ENCODE measurements at places on chromosomes 3 and 15. TPM values are rescaled to one million over a fixed set of nuclear protein-coding genes. Genes with fewer than 3 reads are reported as not detected.
A peak's percentile ranks its signal among the peaks of the same experiment; 100 is the strongest.

VIPR1 gene
- not detected for total RNA-seq

TTLL13 gene
- total RNA-seq: not detected

CDHR4 gene
- total RNA-seq: not detected

A4GNT gene
- not detected for total RNA-seq

TGM4 gene
- total RNA-seq: not detected

CLDN18 gene
- total RNA-seq: not detected

GRAMD2A gene
- not detected for total RNA-seq

GOLGA8J gene
- total RNA-seq: not detected

ATG7 gene
- 45.0 TPM for total RNA-seq

ATRIP gene
- total RNA-seq: 14.0 TPM

CLEC3B gene
- not detected for total RNA-seq

GRCh38 chr15:97521381-97522285 lies 438.9 kb upstream of the ARRDC4 start:
- DNase-seq: no peak

DNA sequence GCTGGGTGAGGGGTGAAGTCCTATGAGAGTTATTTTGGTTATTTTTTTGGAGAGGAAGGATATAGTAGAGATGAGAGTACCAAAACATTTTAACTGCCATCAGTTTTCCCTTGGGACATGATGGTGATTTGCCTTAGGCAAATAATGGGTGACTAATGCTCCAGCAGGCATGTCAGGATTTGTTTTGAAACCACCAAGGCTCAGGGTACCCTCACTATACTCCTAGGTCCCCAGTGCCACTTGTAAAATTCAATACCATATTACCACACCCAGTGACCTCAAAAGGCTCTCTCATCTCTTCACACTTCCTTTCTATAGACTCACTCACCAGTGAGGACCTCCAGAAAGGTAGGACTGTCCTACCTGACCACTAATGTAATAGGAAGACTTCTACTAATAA lies 83.6 kb downstream of the WDR72 start:
- no peak for DNase-seq

- DNase-seq: peak; percentile 80
These were observed 61.0 kb downstream of the KLF13 start for GRCh38 chr15:31387479-31388118.

GRCh38 chr3:13821126-13821525 lies 58.7 kb downstream of the WNT7A start:
- no peak for DNase-seq

- no peak for DNase-seq
These were observed 43.9 kb downstream of the MEIS2 start for GRCh38 chr15:37056177-37057121.

DNA sequence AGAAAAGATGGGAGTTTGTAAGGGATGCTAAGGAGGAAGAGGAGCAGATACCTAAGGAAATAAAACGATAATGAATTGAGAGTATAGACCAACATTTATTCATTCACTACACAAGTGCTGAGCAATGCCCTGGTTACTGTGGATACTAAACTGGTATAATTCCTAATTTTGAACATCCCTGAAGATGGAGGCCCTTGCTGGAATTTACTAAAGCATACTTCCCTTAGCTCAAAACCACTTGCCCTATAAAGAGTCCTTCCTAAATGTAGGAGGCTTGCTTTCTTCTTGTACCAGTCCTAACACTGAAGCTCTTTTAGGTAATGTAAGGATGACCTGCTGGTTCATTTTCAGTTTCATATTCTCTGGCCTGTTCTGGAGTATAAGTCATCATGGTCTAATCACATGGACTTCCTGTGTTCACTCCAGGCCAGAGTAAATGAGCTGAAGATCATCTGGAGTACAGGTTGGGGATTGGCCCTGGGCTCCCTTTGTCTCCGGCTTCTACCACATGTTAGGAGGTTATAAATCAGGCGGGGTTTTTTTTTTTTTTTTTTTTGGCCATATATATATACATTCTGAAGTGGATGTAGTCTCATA lies 40.1 kb upstream of the MTMR10 start:
- DNase-seq: no peak

DNA sequence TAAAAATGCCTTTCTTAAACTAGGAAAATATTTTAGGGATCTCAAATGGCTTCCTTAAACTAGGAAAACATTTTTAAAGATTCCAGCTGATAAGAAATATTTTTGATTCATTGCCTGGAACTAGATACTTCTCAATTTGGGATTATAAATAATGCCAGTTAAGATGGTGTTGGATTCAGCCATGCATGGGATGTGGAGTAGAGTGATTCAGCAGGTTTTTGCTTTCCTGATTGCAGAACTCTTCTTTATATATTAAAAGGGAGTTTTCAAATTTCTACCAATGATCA lies 15.6 kb downstream of the FILIP1L start:
- DNase-seq: no peak

GRCh38 chr15:80081390-80081789 lies 21.9 kb downstream of the ZFAND6 start:
- no peak for DNase-seq

GRCh38 chr15:98402486-98402885 lies 245.9 kb upstream of the IGF1R start:
- no peak for DNase-seq

DNA sequence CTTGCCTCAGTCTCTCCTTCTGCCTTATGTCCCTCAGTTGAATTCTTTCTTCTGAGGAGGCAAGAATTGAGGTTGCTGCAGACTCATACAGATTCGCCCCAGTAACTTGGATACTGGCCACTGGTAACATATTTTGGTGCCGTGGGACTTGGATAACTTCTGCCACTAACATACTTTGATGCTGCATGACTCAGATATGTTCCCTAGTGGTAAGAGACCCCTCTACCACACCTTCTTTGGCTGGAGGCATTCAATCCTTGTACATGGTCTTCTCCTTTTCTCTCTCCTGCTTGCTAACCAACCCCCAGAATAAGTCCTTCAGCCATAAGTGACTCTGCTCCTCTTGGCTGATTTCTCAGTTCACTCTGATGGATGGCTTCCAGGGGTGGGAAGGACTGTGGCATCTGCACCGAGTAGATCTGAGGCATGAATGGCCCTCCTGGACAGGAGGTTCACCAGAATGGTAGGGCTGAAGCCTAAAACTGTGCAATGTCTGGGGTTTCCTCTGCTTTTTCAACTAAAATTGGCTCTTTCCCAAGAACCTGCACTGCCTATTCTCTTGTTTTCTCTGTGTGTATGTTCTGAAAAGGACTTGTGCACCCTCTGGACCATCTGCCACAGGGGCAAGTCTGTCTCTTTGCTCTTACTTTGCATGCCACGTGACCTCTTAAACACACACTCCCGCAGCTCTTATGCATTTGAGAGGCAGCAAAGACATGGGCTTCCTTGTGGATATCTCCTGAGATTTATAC lies 55.5 kb upstream of the FSTL1 start:
- DNase-seq: no peak

- DNase-seq: no peak
These were observed 181.9 kb downstream of the NSMCE3 start for GRCh38 chr15:29087521-29088285.

GRCh38 chr15:86016750-86017149 lies 62.9 kb upstream of the AGBL1 start:
- no peak for DNase-seq

- DNase-seq: no peak
These were observed 14.0 kb downstream of the PLXNA1 start for GRCh38 chr3:126996905-126997304.

DNA sequence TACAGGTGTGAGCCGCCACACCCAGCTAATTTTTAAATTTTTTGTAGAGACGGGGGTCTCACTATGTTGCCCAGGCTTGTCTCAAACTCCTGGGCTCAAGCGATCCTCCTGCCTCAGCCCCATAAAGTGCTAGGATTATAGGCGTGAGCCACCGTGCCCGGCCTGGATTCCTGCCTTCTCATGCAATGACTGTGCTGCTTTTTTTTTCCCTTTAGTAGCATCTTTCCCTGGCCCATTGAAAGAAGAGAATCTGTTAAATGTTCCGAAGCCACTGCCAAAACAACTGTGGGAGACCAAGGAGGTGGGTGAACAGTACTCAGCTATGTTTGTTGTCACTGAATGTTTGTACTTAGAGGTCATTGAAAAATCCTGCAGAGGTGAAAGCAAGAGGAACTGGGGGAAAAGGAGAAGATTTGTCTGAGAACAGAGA lies 88.0 kb downstream of the CRTC3 start:
- DNase-seq: no peak

DNA sequence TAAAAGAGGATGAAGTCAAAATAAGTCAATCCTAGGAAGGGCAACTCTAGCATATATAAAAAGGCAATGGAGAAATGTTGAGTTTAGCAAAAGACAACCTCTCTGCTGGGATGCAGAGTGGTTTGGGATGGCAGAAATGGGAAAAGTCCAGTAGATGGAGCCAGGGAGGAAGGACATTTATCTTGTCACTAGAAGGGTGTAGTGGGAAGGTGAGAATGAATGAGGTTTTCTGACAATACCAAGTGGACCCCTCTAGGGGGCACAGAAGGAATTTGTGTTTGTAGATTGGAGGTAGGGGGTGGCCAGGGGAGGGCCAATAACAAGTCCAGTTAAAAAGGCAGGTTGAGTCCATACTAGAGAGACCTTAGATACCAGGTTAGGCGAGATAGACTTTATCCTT lies 80.0 kb downstream of the THSD4 start:
- no peak for DNase-seq

GRCh38 chr3:115838786-115839185 lies 215.5 kb downstream of the GAP43 start:
- no peak for DNase-seq

DNA sequence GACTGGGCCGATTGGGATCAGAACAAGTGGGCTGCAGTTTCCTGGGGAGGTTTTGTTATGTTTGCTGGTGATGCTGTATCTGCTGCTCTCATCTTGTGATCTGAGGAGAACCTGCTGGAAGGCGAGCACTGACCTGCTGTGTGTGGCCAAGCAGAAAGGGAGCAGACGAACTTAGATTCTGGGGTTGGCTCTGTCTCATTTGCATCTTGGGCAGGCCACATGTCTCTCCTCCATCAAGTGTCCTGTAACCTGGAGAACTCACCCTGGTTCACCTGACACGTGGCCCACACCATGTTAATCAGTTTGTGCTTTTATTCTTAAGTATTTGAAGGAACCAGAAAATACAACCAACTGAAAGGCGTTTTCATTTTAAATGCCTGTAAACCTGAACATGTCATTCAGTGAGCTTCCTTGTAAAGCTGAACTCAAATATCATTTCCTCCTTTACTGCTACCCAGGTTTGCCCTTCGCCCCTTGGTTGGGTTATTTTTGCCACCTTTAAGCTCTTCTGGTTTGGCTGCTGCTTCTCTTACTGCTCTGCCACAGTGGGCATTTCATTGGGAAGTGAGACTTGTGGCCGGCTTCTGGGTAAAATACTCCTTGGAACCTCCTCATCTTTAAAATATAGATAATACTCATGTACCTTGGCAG lies 33.5 kb upstream of the TRAK1 start:
- no peak for DNase-seq

DNA sequence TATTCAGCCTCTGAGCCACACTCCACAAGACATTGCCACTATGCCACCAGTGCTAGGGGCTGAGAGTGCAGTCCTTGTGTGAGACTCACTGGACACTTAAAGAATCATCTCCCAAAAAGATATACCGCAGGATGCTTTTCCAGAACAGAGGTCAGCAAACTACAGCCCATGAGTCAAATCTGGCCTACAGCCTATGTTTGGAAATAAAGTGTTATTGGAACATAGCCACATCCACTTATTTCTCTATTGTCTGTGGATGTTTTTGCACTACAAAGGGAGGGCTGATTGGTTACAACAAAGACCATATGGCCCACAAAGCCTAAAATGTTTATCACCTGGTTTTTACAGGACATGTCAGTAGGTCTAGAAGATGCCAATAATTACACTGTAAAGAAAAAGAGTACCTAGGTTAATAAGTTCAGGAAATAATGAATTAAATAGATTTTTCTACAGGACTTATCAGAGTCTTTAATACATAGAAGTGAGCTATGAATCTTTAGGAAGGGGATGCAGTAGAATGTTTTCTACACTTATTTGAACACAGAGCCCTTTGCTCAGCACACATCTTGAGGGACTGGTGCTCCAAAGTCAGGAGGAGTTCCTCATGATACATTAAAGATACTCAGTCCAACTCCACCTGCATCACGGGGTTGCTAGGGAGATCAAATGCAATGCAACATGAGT lies 26.3 kb downstream of the SRGAP3 start:
- DNase-seq: no peak

- no peak for DNase-seq
These were observed 59.6 kb downstream of the PIAS1 start for GRCh38 chr15:68113751-68114150.

- no peak for DNase-seq
These were observed 347.9 kb upstream of the STAC start for GRCh38 chr3:36032180-36033047.

DNA sequence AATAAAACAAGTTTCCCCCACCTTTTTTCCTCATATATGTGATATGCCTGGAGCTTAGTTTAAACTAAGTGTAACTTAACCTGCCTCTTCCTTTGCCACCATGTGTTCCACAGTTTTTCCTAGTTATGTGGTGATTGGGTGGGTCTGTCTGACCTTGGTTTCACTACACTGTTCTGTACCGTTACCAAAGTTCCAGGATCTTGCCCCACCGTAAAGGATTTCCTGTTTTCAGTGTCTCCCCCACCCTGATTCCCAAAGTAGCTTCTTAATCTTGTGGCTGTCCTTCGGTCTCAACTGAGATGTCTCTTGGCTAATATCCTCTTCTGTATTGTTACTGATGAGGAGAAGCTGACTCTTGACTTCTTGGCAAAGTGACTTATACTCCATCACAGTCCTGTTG lies 6.4 kb upstream of the MGA start:
- DNase-seq: no peak

GRCh38 chr3:13283877-13284264 lies 136.3 kb downstream of the NUP210 start:
- no peak for DNase-seq

- no peak for DNase-seq
These were observed 228.2 kb downstream of the TCF12 start for GRCh38 chr15:57146506-57147201.

- DNase-seq: no peak
These were observed 56.2 kb upstream of the PTPRG start for GRCh38 chr3:61505197-61505596.

DNA sequence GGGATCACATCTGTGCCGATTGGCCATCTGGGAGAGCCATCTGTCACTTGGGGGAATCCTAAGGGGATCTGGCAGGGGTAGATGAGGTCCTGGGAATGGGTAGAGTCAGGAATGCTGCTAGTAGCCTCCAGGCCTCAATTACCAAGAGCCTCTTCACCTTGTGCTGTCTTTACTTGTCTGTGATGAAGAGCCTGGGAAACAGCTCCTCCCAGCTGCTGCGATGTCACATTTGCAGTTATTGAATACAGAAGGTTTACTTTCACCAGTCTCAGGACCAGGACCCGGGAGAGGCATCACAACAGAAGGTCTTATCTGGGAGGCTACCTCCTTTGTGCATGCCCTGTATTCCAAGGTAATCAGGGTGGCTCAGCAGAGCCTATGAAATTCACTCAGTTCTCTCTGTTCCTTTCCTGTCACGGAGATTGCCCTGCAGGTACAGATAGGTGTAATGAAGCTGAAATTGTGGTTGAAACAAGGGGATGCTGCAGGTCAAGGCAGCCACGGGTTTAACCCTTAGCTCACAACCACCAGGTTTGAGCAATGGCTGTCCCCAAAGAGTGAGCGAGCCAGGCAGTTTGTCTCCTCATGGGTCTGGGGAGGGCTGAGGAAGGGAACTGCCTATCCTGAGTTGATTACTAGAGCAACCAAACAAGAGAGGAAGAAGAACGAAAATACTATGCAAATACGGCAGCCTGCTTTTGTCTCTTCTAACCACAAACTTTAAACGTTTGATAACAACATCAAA lies 298.9 kb upstream of the RORA start:
- no peak for DNase-seq
